Sigmoid colon (tissue), 7 donors: ENCODE measurements at places on chromosomes 7 and 10. TPM values are rescaled to one million over a fixed set of nuclear protein-coding genes. Genes with fewer than 3 reads are reported as not detected.

DNA sequence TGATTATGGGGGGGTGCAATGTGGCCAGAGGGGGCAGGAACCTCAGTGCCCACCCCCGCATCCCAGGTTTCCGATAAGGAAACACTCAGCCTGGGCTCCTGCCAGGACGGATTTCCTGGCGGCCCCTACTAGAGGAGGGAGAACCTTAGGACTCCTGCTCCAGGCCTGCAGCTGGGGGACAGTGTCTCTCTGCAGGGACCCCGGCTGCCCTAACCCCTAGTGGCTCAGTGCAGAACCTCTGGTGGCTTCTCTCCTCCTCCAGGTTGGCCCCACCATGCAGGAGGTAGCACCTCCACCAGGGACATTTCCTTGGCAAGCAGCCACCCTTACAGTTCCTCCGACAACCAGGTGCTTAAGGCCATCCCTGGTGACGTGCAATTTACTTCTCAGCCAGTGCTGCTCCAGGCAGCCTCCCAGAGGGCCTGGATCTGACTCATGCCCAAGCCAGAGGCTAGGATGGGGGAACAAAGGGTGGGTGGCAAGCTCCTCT is 31.9 kb downstream of the SH2B2 start:
- H3K27me3 ChIP-seq: peaks cover 5% of the 10 kb centered on the region
- DNase-seq: no peak
- no peak overlapping the region for H3K4me3 ChIP-seq
- no peaks in the 10 kb centered on the region for H3K4me1 ChIP-seq
- no peak overlapping the region for H3K27ac ChIP-seq

- no peak for DNase-seq
- H3K27me3 ChIP-seq: no peaks in the 10 kb centered on the region
These were observed 58.7 kb downstream of the CYP51A1 start for GRCh38 chr7:92075455-92076158.

DNA sequence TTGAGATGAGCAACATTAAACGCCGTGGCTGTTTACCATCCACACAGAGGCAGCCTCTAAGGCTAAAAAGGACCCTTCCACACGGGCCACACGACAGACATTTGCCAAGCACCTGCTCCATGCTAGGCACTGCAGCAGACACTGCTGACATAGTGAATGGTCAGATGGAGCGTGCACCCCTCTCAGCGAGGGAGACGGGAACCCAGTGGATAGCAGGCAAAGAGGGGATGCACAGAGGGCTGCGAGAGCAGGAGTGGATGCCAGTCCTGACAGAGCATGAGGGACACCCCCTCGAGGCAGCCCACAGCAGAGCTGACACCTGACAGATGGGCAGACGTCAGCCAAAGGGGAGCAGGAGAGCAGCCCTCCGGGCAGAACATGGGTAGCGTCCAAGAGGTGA is 5.6 kb upstream of the STK32C start:
- DNase-seq: peak; percentile 40

DNA sequence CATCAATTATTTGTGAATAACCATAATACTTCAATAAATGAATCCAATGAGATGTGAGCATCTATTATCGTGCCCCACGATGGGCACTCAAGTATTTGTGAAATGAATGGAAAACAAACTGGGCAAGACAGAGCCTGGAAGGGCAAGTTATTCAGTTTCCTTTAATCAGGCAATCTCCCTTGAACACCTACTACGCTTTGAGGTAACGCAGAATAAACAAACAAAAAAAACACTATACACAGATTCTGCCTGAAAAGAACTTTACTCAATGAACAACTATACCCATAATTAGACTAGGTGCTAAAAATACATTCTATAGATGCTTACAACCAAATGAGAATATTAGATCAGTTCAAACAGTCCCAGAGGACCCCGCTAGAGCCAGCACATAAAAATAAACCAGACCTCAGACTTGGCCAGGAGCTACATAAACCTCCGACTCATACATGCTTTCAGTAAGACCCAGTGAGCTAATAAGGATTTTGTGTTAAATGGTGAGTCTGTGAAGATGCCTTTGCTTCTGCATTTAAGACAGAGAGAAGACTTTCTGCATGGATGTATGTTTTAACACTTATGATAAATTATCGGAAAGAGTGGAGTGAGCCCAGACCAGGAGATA is 121.3 kb downstream of the MPP7 start:
- H3K27ac ChIP-seq: peak overlapping the region; percentile 10
- DNase-seq: no peak
- peaks cover 42% of the 10 kb centered on the region for H3K4me1 ChIP-seq
- no peaks in the 10 kb centered on the region for H3K36me3 ChIP-seq

- no peaks in the 10 kb centered on the region for H3K36me3 ChIP-seq
- H3K27ac ChIP-seq: peak overlapping the region; percentile 50
- peak overlapping the region; percentile 75 for H3K4me3 ChIP-seq
- DNase-seq: peak; percentile 67
- H3K4me1 ChIP-seq: peaks cover 17% of the 10 kb centered on the region
- H3K27me3 ChIP-seq: peaks cover 3% of the 10 kb centered on the region
These were observed 1.1 kb downstream of the TET1 start for GRCh38 chr10:68560943-68561864.

GRCh38 chr10:51103554-51104217 is 29.4 kb downstream of the PRKG1 start:
- H3K4me1 ChIP-seq: no peaks in the 10 kb centered on the region
- H3K4me3 ChIP-seq: no peak overlapping the region
- H3K27ac ChIP-seq: no peak overlapping the region
- H3K27me3 ChIP-seq: no peaks in the 10 kb centered on the region
- no peak for DNase-seq

DNA sequence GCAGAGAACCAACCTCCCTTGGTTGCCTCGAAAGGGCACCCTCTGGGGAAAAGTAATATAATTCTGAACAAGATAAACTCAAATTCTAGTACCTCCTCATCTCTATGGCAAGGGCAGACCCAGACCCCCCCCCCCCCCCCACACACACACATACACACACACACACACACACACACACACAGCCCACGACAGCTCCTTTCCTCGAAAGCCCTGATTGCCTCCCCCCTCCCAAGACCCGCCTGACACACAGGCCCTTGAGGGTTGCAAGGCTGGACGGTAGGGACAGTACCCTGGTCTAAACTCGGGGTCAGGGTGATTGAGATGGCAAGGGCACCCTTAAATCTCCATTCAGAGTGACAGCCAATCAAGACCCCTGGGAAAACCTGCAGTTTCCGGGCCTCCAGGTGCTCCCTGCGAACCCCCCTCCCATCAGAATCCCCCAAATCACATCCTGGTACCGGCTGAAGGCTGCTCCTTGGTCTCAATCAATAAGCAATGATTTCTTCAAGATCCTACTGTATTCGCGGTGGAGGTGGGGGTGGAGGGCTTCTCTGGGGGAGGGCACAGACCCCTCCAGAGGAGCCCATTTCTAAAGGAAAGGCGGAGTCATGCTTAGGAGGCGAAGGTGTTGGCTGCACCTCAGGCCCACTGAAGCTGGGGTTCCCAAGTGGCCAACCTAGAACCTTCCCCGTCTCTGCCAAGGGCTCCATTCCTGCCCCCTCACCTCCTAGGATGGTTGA is 100.7 kb downstream of the HIP1 start:
- no peaks in the 10 kb centered on the region for H3K36me3 ChIP-seq
- peak overlapping the region; percentile 83 for H3K4me3 ChIP-seq
- peaks cover 20% of the 10 kb centered on the region for H3K4me1 ChIP-seq
- H3K27ac ChIP-seq: peak overlapping the region; percentile 83
- H3K27me3 ChIP-seq: no peaks in the 10 kb centered on the region

GRCh38 chr7:99387912-99388311 is 13.4 kb downstream of the ARPC1B start:
- H3K27me3 ChIP-seq: no peaks in the 10 kb centered on the region
- H3K4me1 ChIP-seq: peaks cover 9% of the 10 kb centered on the region
- H3K27ac ChIP-seq: no peak overlapping the region
- H3K36me3 ChIP-seq: peaks cover 31% of the 10 kb centered on the region

GRCh38 chr10:58590152-58590840 is 77.6 kb downstream of the BICC1 start:
- peaks cover 18% of the 10 kb centered on the region for H3K4me1 ChIP-seq
- H3K27ac ChIP-seq: no peak overlapping the region
- peak; percentile 76 for DNase-seq
- H3K36me3 ChIP-seq: no peaks in the 10 kb centered on the region
- H3K27me3 ChIP-seq: no peaks in the 10 kb centered on the region

GRCh38 chr7:44461387-44461786 is 29.1 kb downstream of the NUDCD3 start:
- no peak overlapping the region for H3K4me3 ChIP-seq
- H3K27ac ChIP-seq: no peak overlapping the region
- no peaks in the 10 kb centered on the region for H3K27me3 ChIP-seq
- DNase-seq: no peak
- no peaks in the 10 kb centered on the region for H3K36me3 ChIP-seq
- peaks cover 13% of the 10 kb centered on the region for H3K4me1 ChIP-seq

GRCh38 chr10:2519139-2519538 is 548.2 kb upstream of the PFKP start:
- no peaks in the 10 kb centered on the region for H3K36me3 ChIP-seq
- DNase-seq: no peak
- no peaks in the 10 kb centered on the region for H3K4me1 ChIP-seq
- no peak overlapping the region for H3K4me3 ChIP-seq
- H3K27ac ChIP-seq: no peak overlapping the region

DNA sequence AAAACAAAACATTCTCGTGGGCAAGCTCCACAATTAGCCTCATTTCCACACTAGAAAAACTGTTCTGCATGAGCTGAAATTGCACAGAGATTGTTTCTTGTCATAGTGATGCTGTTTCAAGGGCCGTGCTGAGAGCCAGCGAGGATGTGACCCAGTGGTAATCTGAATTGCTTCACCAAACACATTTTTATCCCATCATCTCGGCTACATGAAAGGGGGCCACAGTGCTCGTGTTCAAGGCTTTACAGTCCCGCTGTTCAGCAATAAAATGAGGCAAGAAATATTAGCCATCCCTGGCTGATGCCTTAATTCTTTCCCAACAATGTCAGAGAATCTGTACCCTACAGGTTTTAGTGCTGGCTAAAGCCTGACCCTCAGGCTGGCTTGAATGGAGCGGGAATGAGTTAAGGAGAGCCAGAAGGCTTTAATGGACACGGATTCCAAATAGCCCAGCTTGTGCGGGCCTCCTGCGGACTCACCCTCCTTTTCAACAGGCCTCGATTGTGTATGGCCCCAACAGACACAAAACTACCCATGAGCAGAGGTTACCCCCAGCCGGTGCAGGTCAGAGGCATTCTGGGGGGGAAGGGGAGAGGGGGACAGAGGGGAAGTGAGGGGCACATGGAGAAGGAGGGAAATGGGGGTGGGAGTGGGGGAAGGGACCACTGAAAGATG is 2.0 kb upstream of the GDF10 start:
- H3K4me3 ChIP-seq: no peak overlapping the region
- H3K27me3 ChIP-seq: peaks cover 9% of the 10 kb centered on the region
- peak; percentile 40 for DNase-seq
- H3K4me1 ChIP-seq: peaks cover 13% of the 10 kb centered on the region
- H3K36me3 ChIP-seq: no peaks in the 10 kb centered on the region
- H3K27ac ChIP-seq: no peak overlapping the region

DNA sequence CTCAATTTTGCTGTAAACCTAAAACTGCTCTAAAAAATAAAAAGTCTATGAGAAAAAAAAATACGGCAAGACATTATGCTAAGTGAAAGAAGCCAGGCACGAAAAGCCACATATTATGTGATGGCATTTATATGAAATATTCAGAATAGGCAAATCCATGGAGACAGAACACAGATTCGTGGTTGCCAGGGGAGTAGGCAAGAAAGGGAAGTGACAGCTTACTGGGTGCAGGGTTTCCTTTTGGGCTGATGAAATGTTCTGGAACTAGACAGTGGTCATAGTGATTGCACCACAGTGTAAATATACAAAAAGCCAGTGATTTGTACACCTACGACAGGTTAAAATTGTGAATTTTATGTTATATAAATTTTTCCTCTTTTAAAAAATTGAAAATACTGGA is 41.3 kb upstream of the GLI3 start:
- DNase-seq: no peak
- H3K36me3 ChIP-seq: no peaks in the 10 kb centered on the region
- no peak overlapping the region for H3K27ac ChIP-seq
- no peak overlapping the region for H3K4me3 ChIP-seq
- H3K27me3 ChIP-seq: no peaks in the 10 kb centered on the region

DNA sequence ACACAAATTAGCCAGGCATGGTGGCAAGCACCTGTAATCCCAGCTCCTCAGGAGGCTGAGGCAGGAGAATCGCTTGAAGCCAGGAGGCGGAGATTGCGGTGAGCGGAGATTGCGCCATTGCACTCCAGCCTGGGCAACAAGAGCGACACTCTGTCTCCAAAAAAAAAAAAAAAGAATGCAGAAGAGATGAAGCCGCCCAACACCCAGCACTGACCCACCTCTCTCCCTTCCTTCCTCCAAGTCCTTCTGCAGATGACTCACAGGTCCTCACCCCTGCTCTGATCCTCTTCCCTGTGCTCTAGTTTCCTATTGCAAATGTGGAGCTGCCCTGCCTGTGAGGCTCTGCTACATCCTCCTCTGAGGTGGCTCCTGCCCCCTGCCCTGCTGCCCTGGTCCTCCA is 22.0 kb upstream of the OPALIN start:
- H3K4me1 ChIP-seq: peaks cover 54% of the 10 kb centered on the region
- H3K36me3 ChIP-seq: no peaks in the 10 kb centered on the region
- no peak for DNase-seq
- no peak overlapping the region for H3K4me3 ChIP-seq
- no peaks in the 10 kb centered on the region for H3K27me3 ChIP-seq

- no peaks in the 10 kb centered on the region for H3K27me3 ChIP-seq
- no peak for DNase-seq
- H3K36me3 ChIP-seq: no peaks in the 10 kb centered on the region
- H3K27ac ChIP-seq: no peak overlapping the region
These were observed 1.6 kb upstream of the PRF1 start for GRCh38 chr10:70604106-70604505.

DNA sequence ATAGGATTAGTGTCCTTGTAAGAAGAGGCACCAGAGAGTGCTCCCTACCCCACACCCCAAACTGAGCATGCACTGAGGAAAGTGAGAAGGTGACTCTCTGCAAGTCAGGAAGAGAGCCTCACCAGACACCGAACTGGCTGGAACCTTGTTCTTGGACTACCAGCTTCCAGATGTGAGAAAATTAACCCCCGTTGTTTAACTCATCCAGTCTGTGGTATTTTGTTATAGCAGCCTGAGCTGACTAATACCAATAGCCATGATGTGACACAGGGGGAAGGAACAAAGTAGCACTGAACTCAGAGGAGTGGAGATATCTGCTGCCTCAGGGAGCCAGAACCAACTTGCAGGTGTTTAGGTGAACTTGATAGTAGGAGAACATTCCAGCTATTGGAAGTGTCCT is 415.2 kb upstream of the ZMIZ1 start:
- no peaks in the 10 kb centered on the region for H3K36me3 ChIP-seq
- no peak overlapping the region for H3K4me3 ChIP-seq
- H3K4me1 ChIP-seq: peaks cover 15% of the 10 kb centered on the region
- DNase-seq: no peak
- H3K27ac ChIP-seq: no peak overlapping the region

SFTPA1 gene
- 0.39 TPM for polyA plus RNA-seq

CEP55 gene
- 18.2 TPM for polyA plus RNA-seq

H2BK1 gene
- polyA plus RNA-seq: not detected

CDH23 gene
- polyA plus RNA-seq: 2.1 TPM

METTL27 gene
- 12.3 TPM for polyA plus RNA-seq

RBM20 gene
- polyA plus RNA-seq: 0.64 TPM

UNCX gene
- polyA plus RNA-seq: not detected

PDE6C gene
- not detected for polyA plus RNA-seq
